ENCODE measurements at places on chromosomes 5 and 9. TPM values are rescaled to one million over a fixed set of nuclear protein-coding genes. Genes with fewer than 3 reads are reported as not detected.

SPATA6L gene
- polyA plus RNA-seq = 0.89 TPM

EDIL3 gene
- polyA plus RNA-seq = 7.4 TPM

LCN2 gene
- not detected for polyA plus RNA-seq

PCDHAC1 gene
- polyA plus RNA-seq = 2.4 TPM

RC3H2 gene
- polyA plus RNA-seq = 34.8 TPM

GRIA1 gene
- 59.6 TPM for polyA plus RNA-seq

BTNL9 gene
- 18.7 TPM for polyA plus RNA-seq

SETD9 gene
- 10.9 TPM for polyA plus RNA-seq

All from neural cell (in vitro differentiated cells).